ENCODE measurements at places on chromosomes 2 and 18.

DNA sequence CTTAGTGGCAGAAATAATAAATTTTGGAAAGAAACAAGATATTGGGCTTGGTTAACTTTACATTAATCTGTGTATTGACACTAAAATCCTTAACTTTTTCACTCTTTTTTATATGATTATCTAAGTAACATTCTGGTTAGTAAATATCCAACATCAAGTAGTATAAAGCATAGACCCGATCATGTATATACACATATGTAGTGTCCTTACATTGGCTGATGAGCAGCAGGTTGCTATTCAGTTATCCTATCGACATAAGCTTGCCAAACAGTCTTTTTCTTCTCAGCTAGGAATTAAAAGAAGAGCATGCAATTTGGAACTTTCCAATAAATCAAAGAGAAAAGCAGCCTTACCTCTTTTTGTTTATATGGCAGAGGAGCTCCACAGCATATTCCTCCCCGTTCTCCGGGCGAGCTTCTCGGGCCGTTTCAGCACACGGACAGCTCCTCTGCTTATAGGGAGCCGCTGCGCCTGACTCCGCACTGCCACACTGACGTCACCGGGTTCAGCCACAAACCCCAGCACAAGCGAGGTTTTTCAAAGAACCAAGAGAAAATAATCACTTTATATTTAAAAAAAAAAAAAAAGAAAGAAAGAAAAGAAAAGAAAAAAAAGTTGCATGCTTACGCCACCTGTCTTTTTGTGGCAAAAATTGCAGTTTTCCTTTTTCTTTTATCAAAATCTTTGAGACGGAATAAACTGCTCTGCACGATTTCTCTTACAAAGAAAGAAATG, at the start of gene SCG2:
TSS of gene SCG2 (minus strand) at position 430 of the 735 bp plus-strand sequence. CDS start 3,079 bp downstream, outside the sequence.
- DNase-seq: peak; percentile 96

- no peak for DNase-seq
Observed at GRCh38 chr2:204042401-204042800, 105.8 kb downstream of the ICOS start.

- no peak for DNase-seq
Observed at GRCh38 chr2:45898819-45899218, 247.3 kb downstream of the PRKCE start.

GRCh38 chr2:56170988-56171387, 12.8 kb upstream of the CCDC85A start:
- no peak for DNase-seq

- DNase-seq: no peak
Observed at GRCh38 chr2:62956651-62957050, 94.0 kb upstream of the OTX1 start.

GRCh38 chr18:34695310-34695709, 14.8 kb upstream of the DTNA start:
- DNase-seq: no peak

- DNase-seq: no peak
Observed at GRCh38 chr2:195793881-195794280, 136.9 kb downstream of the SLC39A10 start.

DNA sequence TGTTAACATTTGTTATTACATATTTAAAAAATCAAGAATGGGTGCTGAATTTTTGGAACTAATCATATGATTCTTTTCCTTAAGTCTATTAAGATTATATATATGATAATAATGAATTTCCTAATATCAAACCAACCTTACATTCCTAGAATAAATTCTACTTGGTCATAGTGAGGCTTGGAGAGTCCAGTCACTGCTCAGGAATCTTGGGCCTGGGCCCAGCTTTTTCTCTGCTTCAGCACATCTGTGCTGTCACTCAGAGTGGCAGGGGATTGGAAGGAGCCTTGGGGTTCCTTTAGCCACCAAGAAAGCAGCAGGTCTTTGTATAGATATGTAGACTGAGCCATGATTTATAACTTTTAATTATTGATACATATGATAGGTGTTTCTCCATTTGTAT, 19.9 kb upstream of the ZAP70 start:
- DNase-seq: no peak

DNA sequence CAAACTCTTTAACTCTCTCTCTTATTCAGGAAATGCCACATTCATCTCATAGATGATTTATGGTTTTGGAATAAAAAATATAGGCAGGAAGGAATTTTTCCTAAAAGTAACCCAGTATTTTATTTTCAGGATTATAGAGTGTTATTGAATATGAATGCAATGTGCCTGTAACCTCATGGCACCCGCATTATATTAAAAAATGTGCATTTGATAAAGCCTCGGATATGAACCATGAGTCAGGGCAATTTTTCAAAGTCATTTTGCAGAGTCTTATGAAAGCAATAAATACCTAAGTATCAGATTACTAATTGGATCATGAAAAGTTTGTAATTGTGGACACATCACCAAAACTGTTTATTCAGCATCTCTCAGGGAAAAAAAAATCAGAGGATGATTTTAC, 573.8 kb downstream of the TSN start:
- no peak for DNase-seq

DNA sequence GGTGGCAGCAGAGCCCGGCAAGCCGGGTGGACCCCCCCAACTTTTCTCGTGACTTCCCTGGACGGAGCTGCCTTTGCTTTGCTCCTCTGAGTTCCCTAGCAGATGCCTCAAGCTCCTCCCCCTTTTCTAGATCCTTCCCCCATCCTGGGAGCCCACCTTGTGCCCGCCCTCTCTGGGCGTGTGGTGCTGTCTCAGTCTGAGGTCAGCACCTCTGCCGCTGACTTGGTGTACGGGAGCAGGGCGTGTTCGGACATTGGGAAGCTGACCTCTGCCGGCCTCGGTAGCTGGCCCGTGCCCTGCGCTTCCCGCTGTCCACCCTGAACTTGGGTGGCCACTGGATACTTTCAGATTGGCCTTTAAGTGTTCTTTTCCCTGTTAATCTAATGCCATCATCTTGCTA, 19.6 kb upstream of the ESPNL start:
- no peak for DNase-seq

DNA sequence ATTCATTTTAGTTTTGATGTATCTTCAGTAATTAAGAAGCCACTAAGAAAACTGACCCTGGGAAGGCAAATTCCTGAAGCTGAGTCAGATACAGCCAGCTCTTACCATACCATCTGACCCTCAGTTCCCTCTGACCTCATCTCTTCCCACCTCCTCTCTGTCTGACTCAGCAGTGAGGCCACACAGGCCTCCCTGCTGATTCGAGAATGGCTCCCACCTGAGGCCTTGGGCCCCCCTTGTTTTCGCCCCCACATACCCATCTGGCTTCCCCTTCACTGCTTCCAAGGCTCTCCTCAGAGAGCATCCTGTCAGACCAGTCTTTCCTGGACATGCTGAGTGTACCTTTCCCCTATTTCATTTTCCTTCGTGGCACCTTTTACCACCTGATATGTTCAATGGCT, 71.0 kb upstream of the CYP1B1 start:
- peak; percentile 99 for DNase-seq

Data from astrocyte of the spinal cord (primary cell).